ENCODE measurements at places on chromosomes 2 and 18.

DNA sequence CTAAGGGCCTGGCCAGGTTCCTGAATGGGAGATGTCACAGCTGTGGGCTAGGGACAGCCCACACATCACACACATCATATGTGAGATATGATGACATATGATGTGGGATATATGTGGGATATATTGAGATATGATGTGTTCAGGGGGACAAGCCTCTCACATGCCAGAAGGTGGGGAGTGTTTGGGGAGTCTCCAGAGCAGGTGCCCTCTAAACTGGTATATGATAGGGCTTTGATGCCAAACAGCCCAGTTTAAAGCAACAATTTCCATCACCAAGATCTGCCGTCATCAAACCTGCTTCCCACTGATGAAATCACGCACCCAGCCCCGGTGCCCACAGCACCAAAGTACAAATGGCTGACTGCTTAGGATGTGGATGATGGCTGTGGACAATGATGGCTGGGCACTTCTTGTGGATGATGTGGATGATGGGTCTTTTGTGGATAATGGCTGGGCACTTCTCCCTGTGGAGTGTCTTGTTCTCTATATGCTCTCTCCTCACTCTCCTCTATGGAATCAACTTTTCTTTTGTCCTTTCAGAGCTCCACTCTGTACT is 50.9 kb downstream of the FBLN7 start:
- no peak overlapping the region for H3K4me3 ChIP-seq
- peaks cover 61% of the 10 kb centered on the region for H3K4me1 ChIP-seq
- H3K27ac ChIP-seq, result peak overlapping the region; percentile 99
- peaks cover 15% of the 10 kb centered on the region for H3K36me3 ChIP-seq
- no peak for DNase-seq

DNA sequence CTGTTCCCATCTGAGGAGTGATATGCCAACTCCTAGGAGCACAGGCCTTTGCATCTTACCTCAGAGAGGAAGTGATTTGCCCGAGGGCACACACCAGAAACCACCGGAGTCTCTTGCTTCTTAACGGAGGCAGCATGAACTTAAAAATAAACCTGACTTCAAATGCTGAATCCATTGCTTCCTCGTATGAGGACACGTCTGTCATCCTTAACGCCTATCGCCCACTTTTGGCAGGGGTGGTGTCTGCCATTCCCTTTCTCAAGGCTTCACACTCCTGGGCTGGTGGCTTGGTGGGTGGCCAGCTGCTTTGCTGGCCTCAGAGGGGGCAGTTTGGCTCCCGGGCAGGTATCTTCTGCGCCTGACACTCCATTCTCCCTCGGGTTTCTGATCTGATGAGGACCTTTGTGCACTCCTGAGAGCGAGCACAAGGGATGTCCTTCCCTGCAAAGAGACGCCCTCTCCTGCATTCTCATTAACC is 1.1 kb upstream of the PREB start:
- H3K36me3 ChIP-seq, result peaks cover 18% of the 10 kb centered on the region
- peak overlapping the region; percentile 52 for H3K4me3 ChIP-seq
- no peak for DNase-seq
- H3K27me3 ChIP-seq, result peaks cover 2% of the 10 kb centered on the region
- peaks cover 25% of the 10 kb centered on the region for H3K4me1 ChIP-seq

GRCh38 chr2:12498286-12498685 is 218.4 kb upstream of the TRIB2 start:
- H3K36me3 ChIP-seq, result peaks cover under 1% of the 10 kb centered on the region
- H3K27me3 ChIP-seq, result no peaks in the 10 kb centered on the region
- DNase-seq, result no peak
- peaks cover 81% of the 10 kb centered on the region for H3K4me1 ChIP-seq
- H3K27ac ChIP-seq, result no peak overlapping the region

- H3K27ac ChIP-seq, result no peak overlapping the region
- H3K27me3 ChIP-seq, result no peaks in the 10 kb centered on the region
- no peak for DNase-seq
Measured at GRCh38 chr2:63434024-63435001, 154.0 kb downstream of the WDPCP start.

GRCh38 chr2:160869411-160869810 is 290.8 kb upstream of the TANK start:
- no peaks in the 10 kb centered on the region for H3K27me3 ChIP-seq
- no peaks in the 10 kb centered on the region for H3K4me1 ChIP-seq
- DNase-seq, result no peak
- no peak overlapping the region for H3K27ac ChIP-seq
- H3K4me3 ChIP-seq, result no peak overlapping the region
- no peaks in the 10 kb centered on the region for H3K36me3 ChIP-seq

- H3K4me3 ChIP-seq, result no peak overlapping the region
- peaks cover 9% of the 10 kb centered on the region for H3K36me3 ChIP-seq
- DNase-seq, result no peak
- no peaks in the 10 kb centered on the region for H3K4me1 ChIP-seq
Measured at GRCh38 chr2:237341872-237342271, 72.1 kb downstream of the COL6A3 start.

DNA sequence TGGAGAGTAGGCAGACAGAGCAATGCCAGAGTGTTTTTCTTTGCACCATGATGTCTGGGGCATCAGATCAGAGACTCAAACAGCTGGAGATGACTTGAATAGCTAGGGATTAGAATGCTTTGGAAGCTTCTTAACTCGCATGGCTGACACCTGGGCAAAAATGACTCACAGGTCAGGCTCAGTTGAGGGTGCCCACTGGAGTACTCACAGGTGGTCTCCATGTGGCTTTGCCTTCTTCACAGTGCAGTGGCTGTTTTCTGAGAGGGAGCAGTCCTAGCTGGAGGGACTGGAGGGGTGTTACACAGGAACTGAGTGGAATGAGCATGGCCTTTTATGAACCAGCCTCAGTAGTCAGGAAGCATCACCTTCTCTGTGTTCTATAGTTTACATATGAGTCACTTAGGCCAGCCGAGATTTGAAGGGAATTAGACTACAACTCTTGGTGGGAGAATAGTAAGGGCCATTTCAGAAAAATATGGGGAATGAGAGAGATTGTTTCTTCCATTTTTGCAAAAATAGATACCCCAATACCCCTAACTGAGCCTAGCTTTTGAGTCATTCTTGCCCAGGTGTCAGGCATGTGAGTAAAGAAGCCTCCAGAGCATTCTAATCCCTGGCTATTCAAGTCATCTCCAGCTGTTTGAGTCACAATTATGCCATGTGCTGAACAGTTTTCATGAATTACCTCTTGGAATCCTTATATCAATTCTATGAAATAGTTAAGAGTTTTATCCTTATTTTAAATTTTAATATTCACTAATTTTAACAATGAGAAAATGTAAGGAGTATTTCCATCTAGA is 7.1 kb upstream of the PPP1R1C start:
- H3K4me3 ChIP-seq, result no peak overlapping the region
- no peaks in the 10 kb centered on the region for H3K27me3 ChIP-seq

DNA sequence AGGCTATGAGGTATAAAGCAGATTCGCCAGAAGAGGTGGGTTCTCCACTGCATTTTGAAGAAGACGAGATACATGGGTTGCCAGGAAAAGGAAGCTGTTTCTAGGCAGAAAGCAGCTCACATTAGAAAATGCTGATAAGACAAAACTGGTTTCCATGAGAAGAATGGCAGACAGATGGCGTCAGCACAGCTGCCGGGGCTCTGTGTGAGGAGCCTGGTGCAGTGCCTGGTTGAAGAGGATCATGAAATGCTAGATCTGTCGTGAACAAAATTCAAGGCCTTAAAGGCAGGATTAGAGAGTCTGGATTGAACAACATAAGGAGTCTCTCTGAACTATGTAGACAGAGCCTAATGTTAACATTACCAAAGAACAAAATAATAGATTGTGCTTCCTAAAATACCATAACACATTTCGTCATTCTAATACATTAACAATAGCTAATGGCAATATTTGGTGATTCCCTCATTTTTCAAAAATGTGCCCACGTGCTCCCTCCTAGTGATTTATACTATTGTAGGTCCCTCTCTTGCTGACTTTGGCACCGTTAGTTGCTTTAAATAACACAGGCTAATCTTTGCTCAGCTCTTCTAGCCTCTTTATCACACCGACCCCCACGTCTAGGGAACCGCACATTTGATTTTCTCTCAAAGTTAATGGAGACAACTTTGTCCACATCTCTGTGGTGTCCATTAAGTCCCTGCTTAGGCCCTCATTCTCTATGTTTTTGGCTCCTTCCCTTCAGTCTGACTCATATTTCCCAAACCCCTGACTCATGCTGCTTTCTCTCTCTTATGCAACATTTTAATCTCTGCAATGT is 38.2 kb downstream of the EFEMP1 start:
- no peaks in the 10 kb centered on the region for H3K4me1 ChIP-seq
- no peak overlapping the region for H3K4me3 ChIP-seq
- no peak for DNase-seq
- no peaks in the 10 kb centered on the region for H3K27me3 ChIP-seq
- no peak overlapping the region for H3K27ac ChIP-seq

DNA sequence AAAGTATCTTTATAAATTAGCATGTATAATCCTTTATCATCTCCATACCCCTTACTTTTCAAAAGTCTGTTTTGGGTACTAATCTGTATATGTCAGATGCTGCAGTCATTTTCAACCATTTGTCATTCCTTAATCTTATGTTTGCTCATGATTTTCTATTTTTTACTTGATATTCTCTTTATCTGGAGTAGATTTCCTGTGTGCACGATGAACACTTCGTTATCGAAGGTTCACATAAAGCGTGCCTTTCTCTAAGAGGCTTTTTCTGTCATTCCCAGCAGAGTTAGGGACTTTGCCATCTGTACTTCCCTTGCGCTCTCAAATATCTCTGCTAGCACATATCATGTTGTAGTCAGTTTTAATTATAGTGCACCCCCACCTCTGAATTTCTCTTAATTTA is 123.2 kb downstream of the BIRC6 start:
- H3K4me1 ChIP-seq, result peaks cover 3% of the 10 kb centered on the region
- H3K36me3 ChIP-seq, result peaks cover 56% of the 10 kb centered on the region
- H3K27ac ChIP-seq, result no peak overlapping the region

GRCh38 chr18:45412577-45412976 is 202.7 kb upstream of the SLC14A2 start:
- H3K4me3 ChIP-seq, result no peak overlapping the region
- no peaks in the 10 kb centered on the region for H3K36me3 ChIP-seq

GRCh38 chr2:178345951-178346350 is 105.0 kb downstream of the PRKRA start:
- no peaks in the 10 kb centered on the region for H3K36me3 ChIP-seq
- no peaks in the 10 kb centered on the region for H3K4me1 ChIP-seq
- no peak overlapping the region for H3K4me3 ChIP-seq
- H3K27ac ChIP-seq, result no peak overlapping the region
- H3K27me3 ChIP-seq, result peaks cover 21% of the 10 kb centered on the region
- no peak for DNase-seq

DNA sequence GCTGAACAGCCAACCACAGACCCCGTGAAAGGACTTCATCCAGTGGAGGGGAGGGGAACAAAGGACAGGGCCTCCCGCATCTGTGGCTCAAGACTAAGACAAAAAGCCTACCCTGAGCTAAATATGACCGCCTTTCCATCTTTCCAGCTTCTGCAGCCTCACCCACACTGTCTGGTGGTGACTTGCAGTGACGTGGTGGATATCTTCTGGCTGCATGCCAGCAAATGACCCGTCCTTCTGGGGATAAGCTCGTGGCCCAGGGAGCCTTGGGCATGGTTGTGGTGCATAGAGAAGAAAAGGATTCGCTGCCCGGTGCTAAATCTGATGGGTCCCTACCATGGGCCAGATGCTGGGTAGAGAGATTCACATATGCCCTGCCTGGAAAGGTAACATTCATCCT is 8.7 kb upstream of the NGEF start:
- H3K4me3 ChIP-seq, result no peak overlapping the region
- no peak overlapping the region for H3K27ac ChIP-seq

DNA sequence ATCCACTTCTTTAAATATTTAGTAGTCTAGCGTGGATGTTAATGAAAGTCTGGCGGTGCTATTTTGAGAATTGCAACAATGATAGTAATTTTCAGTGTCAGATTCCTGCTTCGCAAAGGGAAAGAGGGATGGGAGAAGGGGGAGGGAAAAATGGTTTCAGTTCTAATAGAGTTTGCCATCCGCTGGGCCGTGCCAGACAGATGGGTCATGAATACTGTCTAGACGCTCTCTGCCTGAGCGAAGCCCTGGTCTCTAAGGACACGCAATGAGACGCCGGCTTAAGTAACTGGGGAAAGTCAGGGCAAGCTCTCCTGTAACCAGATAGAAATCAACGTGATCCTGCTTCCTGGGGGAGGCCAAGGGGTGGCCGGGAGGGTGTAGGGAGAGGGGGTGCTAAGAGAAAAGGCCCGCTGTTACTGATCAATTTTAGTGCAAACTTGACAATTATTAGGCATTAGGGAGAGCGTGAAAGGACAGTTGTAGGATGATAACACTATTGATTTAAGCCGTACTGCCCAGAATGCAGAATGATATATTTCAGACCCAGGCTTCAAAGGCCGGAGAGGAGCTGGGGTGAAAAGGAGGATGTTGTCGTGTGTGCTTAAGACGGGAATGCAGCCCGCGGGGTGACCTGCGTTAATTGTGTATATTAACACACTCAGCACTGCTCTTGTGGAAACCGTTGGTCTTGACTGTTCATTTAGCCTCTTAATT is 229.2 kb downstream of the LDLRAD4 start:
- no peak overlapping the region for H3K27ac ChIP-seq
- no peaks in the 10 kb centered on the region for H3K27me3 ChIP-seq
- H3K36me3 ChIP-seq, result no peaks in the 10 kb centered on the region
- H3K4me1 ChIP-seq, result peaks cover 22% of the 10 kb centered on the region
- no peak overlapping the region for H3K4me3 ChIP-seq

DNA sequence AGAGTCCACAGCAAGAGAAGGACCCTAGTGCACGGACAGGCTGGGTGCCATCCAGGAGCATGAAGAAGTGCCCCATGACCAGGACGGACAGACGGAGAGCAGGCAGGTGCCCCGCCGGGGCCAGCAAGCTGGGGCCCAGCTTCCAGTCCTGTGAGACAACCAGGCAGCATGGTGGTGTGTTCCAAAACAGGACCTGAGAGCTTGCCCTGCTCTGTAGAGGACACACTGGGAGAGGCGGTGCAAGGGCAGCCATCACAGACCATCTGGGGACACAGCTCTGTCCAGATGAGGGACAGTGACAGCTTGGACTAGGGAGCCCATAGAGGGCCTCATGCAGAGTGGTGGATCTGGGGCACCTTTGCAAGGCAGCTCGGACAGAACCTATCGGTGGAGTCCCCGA is 279.8 kb downstream of the EIPR1 start:
- no peak overlapping the region for H3K27ac ChIP-seq
- H3K4me3 ChIP-seq, result no peak overlapping the region
- no peaks in the 10 kb centered on the region for H3K36me3 ChIP-seq
- H3K4me1 ChIP-seq, result peaks cover 4% of the 10 kb centered on the region

DNA sequence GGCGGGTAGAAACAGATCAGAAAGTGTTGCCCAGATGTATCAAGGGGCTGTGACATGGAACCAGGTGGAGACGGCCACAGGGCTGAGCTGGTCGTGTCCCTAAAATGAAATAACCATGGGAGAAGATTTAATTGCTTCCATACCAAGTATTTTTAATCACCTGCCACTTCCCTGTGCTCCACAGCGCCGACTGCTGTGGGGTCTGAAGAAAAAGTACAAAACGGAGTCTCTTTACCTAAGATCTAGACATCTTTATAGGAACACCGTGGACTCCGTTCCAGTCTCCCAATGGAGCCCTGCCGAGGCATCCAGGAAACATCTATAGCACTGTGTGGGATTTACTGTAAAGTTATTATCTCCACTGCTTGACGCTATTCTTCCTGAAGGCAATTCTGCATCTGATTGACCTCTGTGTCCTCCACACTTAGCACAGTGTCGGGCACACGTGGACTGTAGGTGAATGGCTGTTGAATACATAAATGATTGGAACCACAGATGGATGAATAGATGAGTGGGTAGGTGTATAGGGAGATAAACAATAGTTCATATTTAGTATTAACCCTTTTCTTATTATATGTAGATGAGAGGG is 21.6 kb upstream of the GYPC start:
- H3K27me3 ChIP-seq, result no peaks in the 10 kb centered on the region
- DNase-seq, result peak; percentile 37
- no peak overlapping the region for H3K4me3 ChIP-seq
- H3K4me1 ChIP-seq, result peaks cover 1% of the 10 kb centered on the region
